ENCODE measurements at places on chromosomes 12 and 14. TPM values are rescaled to one million over a fixed set of nuclear protein-coding genes. Genes with fewer than 3 reads are reported as not detected.
A peak's percentile ranks its signal among the peaks of the same experiment; 100 is the strongest.

Gene VWF
- polyA plus RNA-seq, result not detected

Gene SYCP3
- polyA plus RNA-seq, result 0.76 TPM

Gene LRRIQ1
- polyA plus RNA-seq, result 6.9 TPM

DNA sequence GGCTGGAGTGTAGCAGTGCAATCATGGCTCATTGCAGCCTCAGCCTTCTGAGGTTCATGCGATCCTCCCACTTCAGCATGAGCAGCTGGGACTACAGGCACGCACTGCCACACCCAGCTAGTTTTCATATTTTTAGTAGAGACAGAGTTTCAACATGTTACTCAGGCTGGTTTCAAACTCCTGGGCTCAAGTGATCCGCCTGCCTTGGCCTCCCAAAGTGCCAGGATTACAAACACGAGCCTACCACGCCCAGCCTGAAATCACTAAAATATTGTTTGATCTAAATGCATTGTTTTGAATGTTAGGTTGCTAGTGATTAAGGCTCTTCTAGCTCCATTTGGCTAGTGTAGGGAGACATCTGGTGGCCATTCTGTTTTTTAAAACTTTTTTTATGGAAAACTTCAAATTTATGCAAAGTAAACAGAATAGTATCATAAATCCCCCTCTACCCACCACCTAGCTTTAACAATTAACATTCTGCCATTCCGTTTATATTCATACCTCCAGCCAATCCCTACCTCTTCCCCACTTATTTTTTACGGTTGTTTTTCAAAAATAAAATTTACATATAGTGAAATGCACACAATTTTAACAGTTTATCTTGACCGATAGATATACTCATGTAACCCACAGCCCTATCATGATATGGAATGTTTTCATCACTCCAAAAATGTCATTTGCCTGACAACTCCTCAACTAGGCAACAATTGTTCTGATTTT lies 37.8 kb downstream of the MYO1H start:
- DNase-seq, result peak; percentile 68

- DNase-seq, result no peak
These were observed 836.1 kb downstream of the VRK1 start for GRCh38 chr14:97633131-97633738.

- no peak for DNase-seq
These were observed 5.0 kb upstream of the DDX47 start for GRCh38 chr12:12807970-12808702.

Measured in cardiac muscle cell (in vitro differentiated cells and primary cell).